ENCODE measurements at places on chromosomes 1 and 21.

DNA sequence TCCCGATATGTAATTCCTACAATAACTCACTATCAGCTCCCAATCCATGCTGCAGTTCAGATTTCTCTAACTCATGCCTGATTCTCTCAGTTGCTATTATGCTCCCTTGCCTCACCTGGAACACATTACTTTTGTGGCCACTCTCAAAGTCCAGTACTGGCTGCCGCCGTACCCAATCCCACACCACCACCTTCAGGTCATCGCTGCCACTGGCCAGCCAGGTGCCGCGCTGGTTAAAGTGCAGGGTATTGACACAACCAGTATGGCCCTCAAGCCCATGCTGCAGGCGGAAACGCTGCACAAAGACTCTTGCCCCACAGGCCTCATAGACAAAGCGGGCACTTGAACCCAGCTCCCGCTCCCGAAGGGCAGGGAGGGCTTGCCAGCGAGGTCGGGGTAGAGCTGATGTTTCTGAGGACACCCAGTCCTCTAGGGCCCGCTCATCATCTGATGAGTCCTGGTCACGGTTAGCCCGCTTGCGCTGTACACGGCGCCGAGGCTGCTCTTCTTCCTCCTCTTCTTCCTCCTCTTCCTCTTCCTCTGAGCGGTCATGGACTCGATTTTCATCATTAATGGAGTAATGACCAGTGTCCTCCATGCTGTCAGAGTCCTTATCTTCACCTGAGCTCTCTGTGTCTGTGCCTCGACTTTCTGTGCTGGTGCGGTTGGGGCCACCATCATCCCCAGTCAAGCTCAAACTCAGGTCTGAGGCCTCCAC is 22.6 kb downstream of the DCAF8 start:
- peaks cover 17% of the 10 kb centered on the region for H3K36me3 ChIP-seq
- H3K4me3 ChIP-seq = no peak overlapping the region
- no peak for DNase-seq
- H3K27ac ChIP-seq = no peak overlapping the region
- H3K4me1 ChIP-seq = no peaks in the 10 kb centered on the region
- H3K27me3 ChIP-seq = no peaks in the 10 kb centered on the region

GRCh38 chr1:230414694-230415093 is 11.4 kb downstream of the PGBD5 start:
- no peaks in the 10 kb centered on the region for H3K36me3 ChIP-seq
- no peaks in the 10 kb centered on the region for H3K27me3 ChIP-seq
- DNase-seq = no peak
- H3K4me1 ChIP-seq = no peaks in the 10 kb centered on the region
- no peak overlapping the region for H3K27ac ChIP-seq

DNA sequence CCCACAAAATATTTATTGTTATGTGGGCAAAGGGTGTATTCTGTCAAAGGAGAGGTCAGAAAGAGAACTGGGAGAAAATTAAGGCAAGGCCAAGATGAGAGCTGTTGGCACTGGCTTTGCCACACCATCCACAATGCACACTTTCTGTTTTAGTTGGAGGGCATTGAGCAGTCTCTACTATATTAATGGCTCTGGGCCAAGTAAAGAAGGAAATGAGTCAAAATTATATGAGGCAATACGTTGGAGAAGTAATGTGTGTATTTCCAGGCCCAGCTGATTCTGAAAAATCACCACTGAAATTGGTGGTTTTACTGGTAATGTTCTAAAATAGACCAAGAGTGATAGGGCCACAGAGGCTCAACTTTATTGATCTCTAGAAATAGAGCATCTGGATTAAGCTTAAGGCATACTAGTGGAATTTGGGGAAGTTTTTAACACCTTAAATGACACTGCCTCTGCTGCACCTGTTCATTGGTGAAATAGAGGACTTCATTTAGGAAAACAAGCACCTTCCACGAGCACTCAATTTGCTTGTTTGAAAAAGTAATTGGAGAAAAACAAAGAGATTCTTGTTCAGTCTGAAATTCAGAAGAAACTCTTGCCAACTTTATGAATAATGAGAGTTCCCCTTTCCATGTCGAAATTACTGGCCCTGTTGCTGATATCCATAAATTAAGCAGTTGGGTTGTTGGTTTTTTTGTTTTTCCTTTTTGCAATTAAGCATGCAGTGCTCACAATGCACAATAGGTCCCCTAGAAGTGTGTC is 424.9 kb downstream of the ADGRL2 start:
- no peaks in the 10 kb centered on the region for H3K36me3 ChIP-seq
- peak; percentile 46 for DNase-seq
- no peaks in the 10 kb centered on the region for H3K4me1 ChIP-seq

DNA sequence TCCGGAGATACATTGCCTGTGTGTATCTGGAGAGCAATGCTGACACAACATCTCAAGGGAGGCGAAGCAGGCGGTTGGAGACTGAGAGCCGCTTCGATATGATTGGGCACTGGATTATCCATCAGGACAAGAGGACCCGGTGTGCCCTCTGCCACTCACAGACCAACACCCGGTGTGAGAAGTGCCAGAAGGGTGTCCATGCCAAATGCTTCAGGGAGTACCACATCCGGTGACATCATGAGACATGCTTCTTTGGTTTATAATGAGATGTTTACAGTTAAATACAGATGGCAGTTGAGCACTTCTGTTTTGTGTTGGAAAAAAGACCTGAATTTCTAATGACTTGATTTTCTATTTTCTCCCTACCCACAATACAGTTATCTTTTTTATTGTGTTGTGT is 12.1 kb downstream of the PGBD2 start:
- no peaks in the 10 kb centered on the region for H3K27me3 ChIP-seq
- no peak overlapping the region for H3K27ac ChIP-seq
- no peak overlapping the region for H3K4me3 ChIP-seq
- H3K36me3 ChIP-seq = peaks cover 36% of the 10 kb centered on the region

All from small intestine (tissue), 16 donors.